ENCODE measurements at places on chromosomes 5 and 9. TPM values are rescaled to one million over a fixed set of nuclear protein-coding genes. Genes with fewer than 3 reads are reported as not detected.

- no peak for DNase-seq
Observed at GRCh38 chr5:45533663-45534062, 162.5 kb downstream of the HCN1 start.

SLC6A7 gene
- not detected for total RNA-seq

GPR21 gene
- total RNA-seq: 3.3 TPM

ALDH1A1 gene
- 277 TPM for total RNA-seq

GRCh38 chr5:100418231-100418630, 116.9 kb upstream of the FAM174A start:
- no peak for DNase-seq

ZNF484 gene
- 20.1 TPM for total RNA-seq

DNA sequence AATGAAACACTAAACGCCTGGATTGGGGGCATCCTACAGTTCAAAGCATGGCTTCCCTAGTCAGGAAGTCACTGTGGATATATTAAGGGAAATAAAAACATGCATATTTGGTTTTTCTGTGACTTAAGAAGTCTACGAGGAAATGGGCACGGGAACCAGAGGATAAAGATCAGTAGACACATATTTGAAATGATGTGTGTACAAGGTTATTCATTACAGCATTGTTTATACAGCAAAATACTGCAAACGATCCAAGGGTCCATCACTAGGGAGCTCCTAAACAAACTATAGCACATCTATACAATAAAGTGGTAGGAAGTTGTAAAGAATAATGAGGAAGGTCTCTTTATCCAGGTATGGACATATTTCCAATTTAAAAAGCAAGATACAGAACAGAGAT, 71.8 kb downstream of the EFNA5 start:
- DNase-seq: no peak

DNA sequence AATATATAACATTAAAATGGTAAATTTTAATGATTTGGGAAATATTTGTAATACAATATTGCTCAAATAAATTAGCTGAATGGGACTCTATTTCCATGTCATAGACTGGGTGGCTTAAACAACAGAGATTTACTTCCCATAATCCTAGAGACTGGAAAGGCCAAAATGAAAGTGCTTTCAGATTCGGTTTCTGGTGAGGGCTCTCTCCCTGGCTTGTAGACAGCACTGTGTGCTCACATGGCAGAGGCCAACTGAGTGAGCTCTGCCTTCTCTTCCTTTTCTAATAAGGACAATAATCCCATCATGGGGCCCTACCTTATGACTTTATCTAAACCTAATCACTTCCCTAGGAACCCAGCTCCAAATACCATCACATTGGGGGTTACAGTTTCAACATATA, 196.2 kb downstream of the MARCHF11 start:
- DNase-seq: no peak

DNA sequence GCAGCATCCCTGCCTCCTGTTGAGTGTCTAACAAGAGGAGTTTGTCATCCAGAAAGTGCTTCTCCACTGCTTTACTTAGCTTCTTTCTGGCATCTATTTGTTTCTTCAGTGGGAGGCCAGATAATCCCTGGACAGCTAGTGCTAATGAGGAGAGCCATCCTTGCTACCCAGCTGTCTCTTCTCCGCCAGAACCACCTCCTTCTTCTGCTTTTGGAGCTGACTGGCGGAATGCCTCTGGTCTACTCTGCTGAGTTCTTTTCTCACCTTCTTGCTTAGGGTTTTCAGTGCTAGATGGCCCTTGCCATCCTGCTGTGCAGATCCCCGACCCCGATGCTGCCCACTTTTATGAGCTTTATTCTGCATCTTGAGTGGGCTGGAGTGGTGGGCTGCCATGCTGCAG, 145.8 kb downstream of the GPBP1 start:
- no peak for DNase-seq

- no peak for DNase-seq
Observed at GRCh38 chr9:124562328-124562727, 55.1 kb upstream of the NR5A1 start.

DRD1 gene
- total RNA-seq: 0.89 TPM

TSSK1B gene
- 0.36 TPM for total RNA-seq

- DNase-seq: no peak
Observed at GRCh38 chr9:93161786-93162562, 22.0 kb upstream of the WNK2 start.

GRCh38 chr5:97095318-97095732, 47.1 kb downstream of the LIX1 start:
- no peak for DNase-seq

DNA sequence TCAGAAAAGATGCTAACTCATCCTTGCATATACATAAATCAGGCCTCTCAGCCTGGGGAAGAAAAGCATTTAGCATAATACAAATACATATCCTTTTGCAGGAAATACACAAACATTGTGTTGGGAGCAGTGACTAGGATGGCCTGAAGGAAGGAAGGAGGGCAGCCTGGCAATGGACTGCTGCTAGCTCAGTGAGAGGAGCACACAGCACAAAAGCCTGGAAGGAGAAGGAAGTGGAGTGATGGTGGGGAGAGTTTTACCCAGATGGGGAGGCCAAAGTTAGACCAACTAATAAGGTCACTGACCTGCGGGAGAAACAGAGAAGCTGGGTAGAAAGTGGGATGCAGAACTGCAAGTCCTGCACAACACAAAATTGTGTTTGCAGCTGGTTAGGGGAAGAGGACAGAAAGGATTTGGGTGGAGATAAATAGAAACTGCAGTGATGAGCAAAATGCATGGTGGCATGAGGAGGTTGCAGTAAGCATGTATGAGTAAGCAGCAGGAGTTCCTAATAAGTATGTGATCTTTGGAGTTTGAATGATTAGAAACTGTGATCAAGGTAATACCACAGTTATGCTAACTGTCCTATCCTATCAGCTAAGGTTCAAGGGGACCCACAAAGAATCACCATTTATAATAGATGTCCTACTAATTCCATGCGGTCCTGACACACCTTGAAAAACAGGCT, 39.5 kb downstream of the SEMA6A start:
- no peak for DNase-seq

DNA sequence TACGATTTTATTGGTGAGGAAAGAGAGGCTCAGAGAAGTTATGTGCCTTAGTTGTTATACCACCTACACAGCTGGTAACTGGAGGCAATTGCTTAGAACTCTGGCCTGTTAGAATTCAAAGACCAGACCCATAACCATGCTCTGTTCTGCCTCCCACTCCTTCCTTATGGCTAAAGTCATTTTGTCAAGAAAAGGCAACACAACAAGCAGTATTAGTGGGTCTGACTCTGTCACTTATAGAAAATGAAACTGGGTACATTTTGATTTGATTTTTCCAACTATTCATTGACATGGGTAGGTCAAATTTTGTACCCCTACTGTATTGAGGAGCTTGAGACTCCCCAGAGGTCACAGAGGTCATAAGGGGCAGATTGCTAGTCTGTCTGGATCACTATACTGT, 44.5 kb upstream of the NR3C1 start:
- DNase-seq: no peak

DNA sequence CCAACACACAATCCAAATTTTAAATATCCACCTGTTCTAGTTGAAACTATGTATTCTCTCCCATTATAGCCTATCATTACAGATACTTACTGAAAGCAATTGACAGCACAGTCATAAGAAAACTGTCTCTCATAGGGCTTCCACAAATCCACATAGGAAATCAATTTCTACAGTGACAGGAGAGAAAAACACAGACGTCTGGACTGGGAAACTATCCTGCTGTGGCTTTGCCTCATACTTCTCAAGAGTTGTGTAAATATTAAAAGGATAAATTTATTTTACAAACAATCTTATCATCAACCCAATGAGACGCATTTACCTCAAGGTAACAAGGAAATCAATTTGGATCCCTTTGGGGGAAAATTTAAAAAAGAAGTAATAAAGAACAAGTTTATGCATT, 517.5 kb downstream of the EFNA5 start:
- no peak for DNase-seq

- DNase-seq: no peak
Observed at GRCh38 chr9:36598273-36598672, 25.6 kb downstream of the MELK start.
